ENCODE measurements at places on chromosomes 11 and 22.

DNA sequence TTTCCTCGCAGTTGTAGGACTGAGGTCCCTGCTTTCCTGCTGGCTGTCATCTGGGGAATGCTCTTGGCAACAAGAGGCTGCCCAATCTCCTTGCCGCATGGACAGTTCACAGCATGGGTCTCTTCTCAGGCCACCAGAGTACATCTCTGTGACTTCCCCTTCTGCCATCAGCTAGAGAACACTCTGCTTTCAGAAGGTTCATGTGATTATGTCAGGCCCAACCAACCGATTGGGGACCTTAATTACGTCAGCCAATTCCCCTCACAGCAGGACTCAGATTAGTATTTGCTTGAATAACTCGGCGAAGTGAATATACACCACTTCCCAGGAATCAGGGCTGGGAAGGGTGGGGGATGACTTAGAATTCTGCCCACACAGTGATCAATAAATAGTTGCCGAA, 61.9 kb upstream of the CSNK2A3 start:
- DNase-seq: no peak

GRCh38 chr11:104490182-104490581, 326.2 kb upstream of the PDGFD start:
- no peak for DNase-seq

DNA sequence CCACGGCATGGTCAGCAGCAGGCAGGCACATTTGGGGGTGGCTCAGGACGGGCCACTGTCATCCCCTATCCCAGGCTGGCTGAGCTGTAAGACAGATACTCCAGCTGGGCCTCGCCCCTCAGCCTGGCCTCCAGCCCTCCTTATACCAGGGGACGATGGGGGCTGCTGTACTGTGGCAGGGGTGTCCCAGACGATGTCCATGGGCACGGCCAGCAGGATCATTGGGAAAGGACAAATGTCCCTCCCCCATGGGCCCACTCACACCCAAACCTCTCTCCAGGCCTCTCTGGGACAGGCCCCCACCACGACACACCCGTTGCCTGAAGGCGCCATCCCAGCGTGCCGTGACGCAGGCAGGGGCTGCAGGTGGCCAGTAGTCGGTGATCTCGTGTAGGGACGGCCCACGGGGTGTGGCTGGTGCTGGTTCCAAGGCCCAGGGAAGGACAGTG, 1.5 kb upstream of the IL17REL start:
- DNase-seq: no peak

DNA sequence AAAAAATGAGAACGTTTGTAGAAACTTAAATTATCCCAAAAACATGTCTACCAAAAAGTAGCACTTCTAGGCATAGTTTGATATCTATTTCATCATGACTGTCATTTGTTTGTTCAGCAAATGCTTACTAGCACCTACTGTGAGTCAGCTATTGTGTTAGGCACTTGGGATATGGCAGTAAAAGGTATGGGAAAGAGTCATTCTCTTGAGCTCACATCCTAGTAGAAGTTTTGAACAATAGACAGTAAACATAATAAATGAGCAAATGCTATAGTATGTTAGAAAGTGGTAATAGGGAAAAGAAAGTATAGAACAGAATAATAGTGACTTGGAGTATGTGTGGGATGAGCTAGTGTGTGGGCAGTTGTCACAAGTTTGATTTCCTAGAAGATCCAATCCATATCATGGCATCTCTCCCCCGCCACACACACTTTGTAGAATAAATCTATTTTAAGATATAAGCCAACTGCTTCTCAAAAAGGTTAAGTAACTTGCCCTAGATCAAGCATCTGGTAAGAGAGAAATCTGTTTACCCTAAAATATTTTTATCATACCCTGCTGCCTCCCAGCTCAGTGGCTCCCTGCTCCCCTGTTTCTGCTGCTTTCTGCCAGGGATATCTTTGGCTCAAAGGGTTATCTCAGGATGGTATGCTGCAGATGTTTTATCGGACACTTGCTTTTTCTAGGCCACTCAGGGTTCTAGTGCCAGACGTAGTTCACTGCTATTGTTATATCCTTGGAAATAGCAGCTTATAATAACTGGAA, 129.7 kb downstream of the NCAM1 start:
- no peak for DNase-seq

DNA sequence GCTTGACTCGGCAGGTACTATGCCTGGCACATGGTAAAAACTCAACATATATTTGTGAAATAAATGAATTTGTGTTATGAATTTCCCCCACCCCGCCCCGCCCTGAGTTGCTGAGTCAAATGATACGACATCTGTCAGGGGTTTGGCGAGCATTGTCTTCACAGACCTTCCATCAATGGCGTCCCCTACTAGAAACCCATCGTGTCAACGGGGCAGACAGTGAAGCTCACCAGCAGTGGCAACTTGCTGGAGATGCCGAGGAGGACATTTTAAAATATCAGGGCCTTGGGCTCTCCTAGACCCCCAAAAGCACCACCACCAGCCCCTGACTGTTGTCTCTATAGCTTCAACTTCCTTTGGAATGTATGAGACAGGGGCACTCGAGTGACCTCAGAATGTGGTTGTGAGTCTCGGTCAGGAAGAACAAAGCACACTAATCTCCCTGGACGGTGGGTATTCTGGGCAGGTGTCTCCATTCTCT, 761 bp upstream of the NXF1 start:
- no peak for DNase-seq

- DNase-seq: no peak
These were observed 58.2 kb upstream of the PRSS23 start for GRCh38 chr11:86741839-86742805.

DNA sequence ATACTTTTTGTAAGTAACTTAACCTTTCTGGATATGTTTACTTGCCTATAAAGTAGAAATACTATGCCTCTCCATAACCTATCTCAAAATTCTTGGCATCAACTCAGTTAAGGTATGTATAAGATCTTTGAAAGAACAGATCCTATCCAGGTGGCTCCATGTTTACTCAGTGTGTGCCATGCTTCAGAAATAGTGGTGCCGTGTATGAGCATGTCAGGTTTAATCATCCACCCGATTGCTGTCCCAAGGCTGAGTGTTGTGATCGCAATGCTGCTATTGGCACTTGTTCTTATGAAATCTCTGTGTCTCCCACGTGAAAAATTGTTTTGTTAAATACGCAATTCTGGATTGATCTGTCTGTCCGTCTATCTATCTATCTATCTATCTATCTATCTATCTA, 85.9 kb upstream of the SNX19 start:
- no peak for DNase-seq

GRCh38 chr22:19187716-19188563, 9.4 kb upstream of the SLC25A1 start:
- DNase-seq: no peak

DNA sequence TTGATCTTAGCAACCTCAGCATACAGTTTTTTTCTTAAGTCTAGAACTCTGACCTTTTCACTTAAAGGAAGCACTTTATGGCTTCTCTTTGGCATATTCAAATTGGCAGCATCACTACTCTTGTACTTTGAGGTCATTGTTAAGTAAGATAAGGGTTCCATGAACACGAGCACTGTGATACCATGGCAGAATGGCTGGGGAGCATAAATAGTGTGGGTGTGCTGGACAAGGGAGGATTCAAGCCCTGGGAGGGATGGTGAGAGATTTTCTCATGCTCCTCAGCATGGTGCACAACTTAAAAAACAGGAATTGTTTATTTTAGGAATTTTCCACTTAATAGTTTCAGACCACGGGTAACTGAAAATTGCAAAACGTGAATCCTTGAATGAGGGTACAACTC, 111.4 kb downstream of the ATXN10 start:
- no peak for DNase-seq

GRCh38 chr11:32069361-32070058, 21.4 kb upstream of the RCN1 start:
- DNase-seq: no peak

DNA sequence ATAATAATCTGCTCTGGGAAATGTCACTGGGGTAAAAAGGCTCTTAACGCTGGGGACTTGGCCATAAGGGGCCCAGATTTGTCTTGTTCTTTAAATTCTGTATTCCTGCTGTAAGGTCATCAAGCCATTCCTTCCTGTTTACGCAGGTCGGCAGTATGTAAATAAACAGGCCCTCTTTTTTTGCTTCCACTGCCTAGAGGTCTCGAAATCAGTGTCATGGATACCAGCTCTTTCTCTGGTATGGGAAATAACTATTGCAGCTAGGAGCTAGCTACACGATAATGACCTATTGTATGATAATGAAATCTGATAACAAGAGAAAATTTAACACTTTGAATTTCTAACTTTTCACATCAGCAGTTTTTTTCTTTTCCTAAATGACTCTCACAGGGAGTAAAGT, 209.2 kb upstream of the NARS2 start:
- no peak for DNase-seq

DNA sequence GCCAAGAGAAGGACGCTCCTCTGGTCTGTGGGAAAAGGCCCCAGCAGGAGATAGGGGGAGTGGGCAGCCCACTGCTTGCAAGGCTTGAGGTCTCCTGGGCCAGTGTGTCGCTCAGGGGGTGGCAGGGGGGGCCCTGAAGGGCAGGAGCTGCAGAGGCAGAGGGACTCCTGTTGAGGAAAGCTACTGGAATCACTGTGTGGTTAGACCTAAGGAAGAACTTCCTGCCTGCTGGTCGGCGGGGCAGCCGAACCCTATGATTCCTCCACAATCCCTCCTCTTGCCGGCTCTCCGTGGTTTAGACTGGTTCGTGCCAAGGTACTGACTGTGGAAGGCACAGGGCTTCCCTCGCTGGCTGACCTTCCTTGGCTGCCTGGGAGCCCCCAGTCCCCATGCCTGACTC, 6.2 kb downstream of the GP1BB start:
- DNase-seq: no peak

DNA sequence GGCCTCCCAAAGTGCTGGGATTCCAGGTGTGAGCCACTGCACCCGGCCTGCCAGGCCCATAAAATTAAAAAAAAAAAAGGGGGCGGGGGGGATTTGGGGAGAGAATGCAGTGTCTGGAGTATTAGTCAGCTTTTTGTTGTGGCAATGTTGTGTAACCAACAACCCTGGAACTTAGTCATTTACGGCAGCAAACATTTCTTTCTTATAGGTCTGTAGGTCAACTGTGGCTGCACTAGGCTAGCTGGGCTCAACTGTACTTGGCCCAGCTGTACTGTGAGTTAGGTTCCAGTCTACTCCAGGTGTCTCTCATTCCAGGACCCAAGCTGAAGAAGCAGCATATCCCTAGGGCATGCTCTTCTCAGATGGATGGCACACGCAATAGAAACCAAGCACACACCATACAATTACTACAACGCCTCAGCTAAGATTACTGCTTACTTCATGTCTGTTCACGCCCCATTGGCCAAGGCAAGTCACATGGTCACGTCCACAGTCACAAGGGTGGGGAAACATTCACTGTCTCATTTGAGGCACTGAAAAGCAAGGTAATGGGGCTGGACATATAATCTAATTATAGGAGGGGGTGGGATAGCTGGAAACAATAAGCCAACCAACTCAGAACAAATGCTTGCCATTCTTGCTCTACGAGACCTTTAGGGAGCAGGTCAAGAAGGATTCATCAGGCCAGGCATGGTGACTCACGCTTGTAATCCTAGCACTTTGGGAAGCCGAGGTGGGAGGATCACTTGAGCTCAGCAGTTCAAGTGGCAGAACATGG, 10.4 kb upstream of the SPINDOC start:
- no peak for DNase-seq

DNA sequence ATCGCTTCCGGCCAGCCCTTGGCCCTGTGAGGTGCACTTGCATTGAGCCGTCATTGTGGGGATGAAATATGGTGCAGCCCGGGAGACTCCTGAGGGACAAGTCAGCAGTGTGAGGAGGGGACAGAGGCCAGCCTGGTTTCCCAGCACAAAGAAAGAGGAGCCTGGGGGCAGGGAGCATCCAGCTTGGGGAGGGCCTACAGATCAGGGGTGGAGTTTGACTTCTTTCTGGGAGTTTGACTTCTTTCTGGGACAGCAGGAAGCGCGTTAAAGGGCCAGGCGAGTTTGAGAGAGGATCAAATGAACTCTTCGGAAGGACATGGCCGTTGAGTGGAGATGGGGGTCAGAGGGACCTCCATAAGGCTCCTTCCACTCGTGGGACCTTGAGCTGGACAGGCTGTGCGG, 91.9 kb downstream of the LRRC32 start:
- no peak for DNase-seq

GRCh38 chr11:128688896-128689546, 4.9 kb upstream of the FLI1 start:
- no peak for DNase-seq

All from stimulated activated CD8-positive, alpha-beta memory T cell treated with anti-CD3 and anti-CD28 coated beads, Interleukin-4, amount 100 ng/mL, for 1 hour (primary cell).